ENCODE measurements at places on chromosomes 2 and 18.

DNA sequence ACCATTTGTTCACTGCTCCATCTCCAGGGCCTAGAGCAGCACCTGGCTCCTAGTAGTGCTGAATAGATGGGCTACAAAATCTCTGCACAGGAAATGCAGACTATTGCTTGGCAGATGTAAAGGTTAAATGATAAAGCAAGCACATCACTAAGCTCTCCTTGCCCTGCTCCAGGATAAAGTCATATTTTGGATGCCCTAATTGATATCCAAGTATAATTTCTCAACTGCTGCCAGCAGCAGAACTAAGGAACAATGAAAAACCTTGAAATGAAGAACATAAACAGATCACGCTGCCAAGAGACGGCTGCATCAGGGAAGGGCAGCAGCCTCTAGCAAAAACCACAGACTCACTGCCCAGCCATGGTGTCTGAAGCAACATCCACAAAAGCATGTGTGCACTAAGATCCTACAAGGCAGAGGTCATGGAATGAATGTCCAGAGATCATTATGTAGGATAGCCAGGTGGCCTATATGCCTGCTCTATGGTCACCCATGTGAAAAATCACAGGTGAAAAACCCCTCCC, 134.7 kb downstream of the TMEM163 start:
- DNase-seq, result no peak

- DNase-seq, result no peak
Measured at GRCh38 chr2:225889452-225889851, 489.9 kb downstream of the NYAP2 start.

- DNase-seq, result no peak
Measured at GRCh38 chr18:69838620-69839411, 108.9 kb downstream of the CD226 start.

DNA sequence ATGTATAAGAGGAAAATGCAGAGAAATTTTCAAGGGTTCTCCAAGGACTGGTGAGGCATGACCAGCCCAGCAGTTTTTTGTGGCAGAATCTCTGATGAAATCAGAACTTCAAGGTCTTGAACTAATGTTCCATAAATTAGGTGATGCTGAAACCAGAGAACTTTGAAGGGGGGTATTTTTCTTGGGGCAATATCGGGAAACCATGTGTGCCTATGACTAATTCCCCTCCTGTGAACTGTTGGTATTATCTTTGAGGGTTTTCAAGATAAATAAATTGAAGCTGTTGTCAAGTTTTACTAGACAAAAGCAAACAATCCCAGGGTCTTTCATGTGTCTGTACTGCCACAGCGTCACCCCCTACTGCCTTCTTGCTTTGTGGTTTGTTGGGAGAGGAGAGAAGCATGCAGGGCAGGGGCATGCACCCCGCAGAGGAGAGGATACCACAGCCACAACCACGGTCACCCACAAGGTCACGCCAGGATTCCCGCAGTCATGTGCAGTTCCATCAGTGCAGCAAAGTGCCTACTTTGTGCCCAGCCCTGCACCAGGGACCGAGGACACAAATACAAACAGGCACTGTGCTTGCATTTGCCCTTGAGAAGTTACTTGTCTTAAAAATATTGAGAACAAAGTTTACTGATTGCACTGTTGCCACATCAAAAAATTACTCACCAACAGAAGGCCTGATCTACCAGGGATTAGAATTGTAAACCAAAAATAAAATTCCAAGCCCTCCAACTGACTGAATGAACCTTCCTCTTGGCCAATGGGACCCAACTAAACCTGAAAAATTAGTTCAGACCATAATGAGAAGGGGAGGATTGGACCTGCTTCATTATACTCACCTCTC, 413.3 kb upstream of the TRIB2 start:
- peak; percentile 2 for DNase-seq

- no peak for DNase-seq
Measured at GRCh38 chr2:152587187-152587947, 129.9 kb downstream of the PRPF40A start.

GRCh38 chr2:69954084-69954483, 7.3 kb downstream of the ASPRV1 start:
- DNase-seq, result no peak

GRCh38 chr2:203786549-203787351, 80.3 kb downstream of the CD28 start:
- no peak for DNase-seq

- DNase-seq, result no peak
Measured at GRCh38 chr18:39838831-39839230, 2116.2 kb upstream of the PIK3C3 start.

DNA sequence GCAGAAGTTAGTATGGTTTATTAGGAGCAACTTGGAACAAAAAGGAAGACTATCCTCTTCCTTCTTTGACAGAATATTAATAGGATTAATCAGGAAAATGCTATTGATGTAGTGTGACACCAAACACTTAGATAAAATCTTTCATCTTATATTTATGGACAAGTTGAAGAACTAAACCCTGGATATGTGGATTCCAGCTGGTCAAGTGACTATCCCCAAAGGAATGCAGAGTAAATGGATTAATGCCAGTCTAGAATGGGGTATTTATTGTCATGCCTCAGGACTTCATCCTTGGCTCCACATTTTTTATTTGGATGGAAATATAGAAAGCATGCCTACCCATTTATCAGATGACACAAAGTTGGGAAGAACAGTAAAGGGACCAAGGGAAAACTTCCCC, 124.0 kb upstream of the TTC39C start:
- DNase-seq, result no peak

DNA sequence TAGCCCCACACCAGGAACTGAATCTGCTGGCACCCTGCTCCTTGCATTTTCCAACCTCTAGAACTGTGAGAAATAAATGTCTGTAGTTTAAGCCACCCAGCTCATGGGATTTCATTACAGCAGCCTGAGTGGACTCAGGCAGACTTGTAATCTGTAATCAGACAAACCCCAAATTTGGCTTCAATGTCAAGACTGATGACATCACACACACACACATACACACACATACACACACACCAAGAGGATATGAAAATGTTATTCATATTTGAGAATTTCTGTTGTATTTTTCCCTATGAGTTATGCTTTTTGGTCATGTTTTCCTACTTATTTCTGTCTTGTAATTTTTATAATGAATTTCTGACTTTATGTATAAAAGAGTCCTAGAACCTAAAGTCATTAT, 83.8 kb upstream of the GLI2 start:
- no peak for DNase-seq

DNA sequence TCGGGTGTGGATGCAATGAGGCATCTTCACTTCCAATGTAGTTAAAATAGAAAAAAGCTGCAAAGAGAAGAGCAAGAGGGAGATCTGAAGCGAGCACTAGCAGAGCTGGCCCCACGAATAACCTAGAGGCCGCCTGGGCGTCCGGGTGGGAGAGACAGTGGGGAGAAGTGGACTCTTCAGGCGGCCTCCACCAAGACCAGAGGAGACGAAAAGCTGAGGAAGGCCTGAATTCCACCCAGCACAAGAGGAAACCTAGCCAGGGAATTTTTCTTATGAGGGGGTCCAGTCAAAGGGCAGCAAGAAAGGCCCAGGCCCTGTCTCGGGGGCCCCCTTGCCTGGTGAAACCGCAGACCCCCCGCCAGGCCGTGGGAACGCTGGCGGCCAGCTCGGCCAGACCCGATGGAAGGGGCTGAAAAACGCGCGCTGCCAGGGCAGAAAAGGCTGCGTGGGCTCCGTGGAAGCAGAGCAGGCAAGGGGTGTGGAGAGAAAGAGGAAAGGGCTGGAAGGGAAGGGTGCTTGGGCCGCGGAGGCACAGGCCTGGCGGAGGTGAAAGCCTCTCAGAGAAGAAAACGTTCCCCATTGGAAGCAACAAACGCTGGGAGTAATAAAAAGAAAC, 69.2 kb downstream of the KCTD1 start:
- no peak for DNase-seq
